ENCODE measurements at places on chromosomes 13 and 19. TPM values are rescaled to one million over a fixed set of nuclear protein-coding genes. Genes with fewer than 3 reads are reported as not detected.
A peak's percentile ranks its signal among the peaks of the same experiment; 100 is the strongest.

Gene ZFP36
- total RNA-seq: 391 TPM

DNA sequence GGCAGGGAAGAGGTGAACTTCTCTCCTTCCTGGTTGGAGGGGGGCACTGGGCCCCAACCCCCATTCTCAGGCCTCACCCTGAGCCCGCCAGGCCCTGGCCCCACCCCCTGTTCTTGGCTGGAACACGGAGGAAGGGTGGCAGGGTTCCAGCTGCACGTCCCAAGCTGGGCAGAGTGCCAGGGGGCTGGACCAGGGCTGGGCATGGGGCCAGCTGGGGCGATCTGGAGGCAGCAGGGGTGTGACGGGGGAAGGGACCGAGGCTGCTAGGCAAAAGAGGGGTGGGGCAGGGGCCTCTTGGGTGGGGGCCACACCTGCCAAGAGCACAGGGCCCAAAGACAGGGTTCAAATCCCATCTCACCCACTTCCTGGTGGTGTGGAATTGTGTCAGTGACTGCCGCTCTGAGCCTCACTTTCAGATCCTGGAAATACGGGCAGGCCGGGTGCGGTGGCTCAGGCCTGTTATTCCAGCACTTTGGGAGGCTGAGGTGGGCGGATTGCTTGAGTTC is 2.2 kb downstream of the HIF3A start:
- peak; percentile 97 for DNase-seq

Gene OR10H5
- total RNA-seq: not detected

DNA sequence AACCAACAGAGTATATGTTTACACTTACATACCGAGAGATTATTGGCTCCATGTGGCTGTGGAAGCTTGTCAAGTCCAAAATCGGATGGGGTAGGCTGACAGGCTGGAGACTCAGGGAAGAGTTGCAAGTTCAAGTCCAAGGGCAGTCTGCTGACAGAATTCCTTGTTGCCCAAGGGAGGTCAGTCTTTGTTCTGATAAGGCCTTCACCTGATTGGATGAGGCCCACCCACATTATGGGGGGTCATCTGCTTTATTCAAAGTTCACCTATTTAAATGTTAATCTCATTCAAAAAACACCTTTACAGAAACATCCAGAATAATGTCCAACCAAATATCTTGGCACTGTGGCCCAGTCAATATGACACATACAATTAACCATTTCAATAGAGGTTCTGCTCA is 452.4 kb downstream of the KLF12 start:
- no peak for DNase-seq

Gene LINGO3
- total RNA-seq: not detected

GRCh38 chr13:66033924-66034323 is 1196.2 kb downstream of the PCDH9 start:
- DNase-seq: no peak

GRCh38 chr13:43005460-43006236 is 13.6 kb upstream of the EPSTI1 start:
- DNase-seq: no peak

- DNase-seq: no peak
Measured at GRCh38 chr13:46953331-46953730, 56.5 kb upstream of the HTR2A start.

Gene RFPL4AL1
- total RNA-seq: not detected

- DNase-seq: no peak
Measured at GRCh38 chr13:95813139-95813538, 136.2 kb downstream of the DNAJC3 start.

Gene THSD8
- total RNA-seq: 3.2 TPM

Gene KEAP1
- 54.5 TPM for total RNA-seq

Gene ZNF439
- 10.9 TPM for total RNA-seq

DNA sequence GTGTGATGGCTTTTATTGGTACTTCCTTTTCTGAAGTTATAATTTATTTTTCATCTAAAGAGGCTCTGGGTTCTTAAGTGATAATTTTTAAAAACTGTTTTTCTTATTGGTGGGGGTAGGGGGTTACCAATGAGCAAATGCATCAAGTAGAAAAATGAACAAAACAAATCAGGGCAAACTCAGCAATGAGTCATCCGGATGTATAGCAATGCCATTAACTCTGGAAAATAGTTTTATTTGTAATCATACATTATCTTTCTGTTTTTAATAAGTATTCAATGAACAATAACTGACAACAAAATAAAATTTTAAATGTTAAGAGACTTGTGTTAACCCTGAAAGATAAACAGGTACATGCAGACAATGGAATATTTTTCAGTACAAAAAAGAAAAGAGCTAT is 67.6 kb downstream of the UFM1 start:
- DNase-seq: no peak

DNA sequence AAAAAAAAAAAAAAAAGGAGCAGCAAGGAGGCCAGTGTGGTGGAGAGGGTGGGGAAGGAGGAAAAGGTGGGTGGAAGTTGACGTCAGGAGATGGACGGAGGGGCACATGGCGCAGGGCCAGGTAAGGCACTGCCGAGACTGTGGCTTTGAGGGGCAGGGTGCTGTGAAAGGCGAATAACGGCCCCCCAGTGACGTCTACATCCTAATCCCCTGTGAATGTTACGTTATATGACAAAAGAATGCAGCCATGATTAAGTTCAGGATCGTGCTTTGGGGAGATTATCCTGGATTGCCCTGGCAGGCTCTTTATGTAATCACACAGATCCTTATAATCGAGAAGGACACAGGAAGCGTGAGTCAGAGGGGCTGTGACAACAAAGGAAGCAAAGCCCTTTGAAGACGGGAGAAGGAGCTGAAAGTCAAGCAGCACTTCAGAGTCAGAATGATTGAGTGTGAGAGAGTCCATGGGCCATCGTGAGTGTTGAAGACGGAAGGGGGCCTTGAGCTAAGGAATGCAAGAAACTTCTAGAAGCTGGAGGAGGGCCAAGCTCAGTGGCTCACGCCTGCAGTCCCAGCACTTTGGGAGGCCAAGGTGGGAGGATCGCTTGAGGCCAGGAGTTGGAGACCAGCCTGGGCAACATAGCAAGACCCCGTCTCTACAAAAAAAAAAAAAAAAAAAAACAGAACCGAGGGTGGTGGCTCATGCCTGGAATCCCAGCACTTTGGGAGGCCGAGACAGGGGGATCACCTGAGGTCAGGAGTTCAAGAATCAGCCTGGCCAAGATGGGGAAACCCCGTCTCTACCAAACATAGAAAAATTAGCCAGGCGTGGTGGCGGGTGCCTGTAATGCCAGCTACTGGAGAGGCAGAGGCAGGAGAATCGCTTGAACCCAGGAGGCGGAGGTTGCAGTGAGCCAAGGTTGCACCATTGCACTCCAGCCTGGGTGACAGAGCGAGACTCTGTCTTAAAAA is 13.8 kb upstream of the CEACAM16 start:
- no peak for DNase-seq

GRCh38 chr13:35984287-35984686 is 146.9 kb downstream of the DCLK1 start:
- no peak for DNase-seq

DNA sequence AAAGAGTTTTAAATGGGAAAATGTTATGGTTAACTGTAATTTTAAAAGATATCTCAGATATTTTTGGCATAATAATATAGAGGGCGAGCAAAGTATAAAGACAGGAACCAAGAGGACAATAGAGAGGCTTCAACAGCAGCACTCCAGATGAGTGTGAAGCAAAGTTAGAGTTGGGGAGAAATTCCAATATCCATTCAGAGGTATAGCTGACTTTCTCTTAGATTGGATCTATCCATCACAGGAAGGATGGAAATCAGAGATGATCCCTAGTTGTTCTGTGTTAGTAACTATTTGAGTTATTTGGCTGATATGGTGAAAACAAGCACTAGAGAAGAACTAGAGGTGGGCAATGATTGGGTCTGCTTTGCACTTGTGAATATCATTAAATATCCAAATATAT is 786.0 kb upstream of the KLHL1 start:
- no peak for DNase-seq

GRCh38 chr13:19591864-19592263 is 30.5 kb upstream of the TPTE2 start:
- DNase-seq: no peak

GRCh38 chr13:40508127-40508526 is 158.3 kb downstream of the FOXO1 start:
- DNase-seq: no peak

Gene METTL21C
- total RNA-seq: not detected

DNA sequence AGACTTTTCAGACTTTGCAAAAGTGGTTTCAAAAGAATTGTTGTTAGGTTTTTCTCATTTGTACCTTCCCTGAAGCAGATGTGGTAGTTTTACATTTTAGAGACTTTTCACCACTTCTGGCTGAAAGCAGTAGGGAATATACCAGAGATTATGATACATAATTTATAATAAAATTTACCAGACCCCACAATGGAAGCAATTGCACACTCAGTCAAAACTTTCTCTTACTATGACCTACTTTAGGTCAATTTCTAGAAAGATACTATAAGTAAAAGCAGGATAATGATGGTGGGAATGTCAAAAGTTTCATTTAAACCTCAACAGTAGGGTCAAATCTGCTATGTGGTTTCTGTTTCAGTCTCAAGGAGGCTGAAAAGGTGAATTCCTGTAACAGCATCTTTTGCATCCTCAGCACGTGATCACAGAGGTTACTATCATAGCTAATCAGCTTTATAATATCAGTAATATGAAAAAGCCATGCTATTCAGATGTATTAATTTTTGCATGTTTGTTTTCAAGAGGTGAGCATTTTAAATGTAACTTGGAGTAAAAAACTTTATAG is 26.9 kb downstream of the PCCA start:
- no peak for DNase-seq

DNA sequence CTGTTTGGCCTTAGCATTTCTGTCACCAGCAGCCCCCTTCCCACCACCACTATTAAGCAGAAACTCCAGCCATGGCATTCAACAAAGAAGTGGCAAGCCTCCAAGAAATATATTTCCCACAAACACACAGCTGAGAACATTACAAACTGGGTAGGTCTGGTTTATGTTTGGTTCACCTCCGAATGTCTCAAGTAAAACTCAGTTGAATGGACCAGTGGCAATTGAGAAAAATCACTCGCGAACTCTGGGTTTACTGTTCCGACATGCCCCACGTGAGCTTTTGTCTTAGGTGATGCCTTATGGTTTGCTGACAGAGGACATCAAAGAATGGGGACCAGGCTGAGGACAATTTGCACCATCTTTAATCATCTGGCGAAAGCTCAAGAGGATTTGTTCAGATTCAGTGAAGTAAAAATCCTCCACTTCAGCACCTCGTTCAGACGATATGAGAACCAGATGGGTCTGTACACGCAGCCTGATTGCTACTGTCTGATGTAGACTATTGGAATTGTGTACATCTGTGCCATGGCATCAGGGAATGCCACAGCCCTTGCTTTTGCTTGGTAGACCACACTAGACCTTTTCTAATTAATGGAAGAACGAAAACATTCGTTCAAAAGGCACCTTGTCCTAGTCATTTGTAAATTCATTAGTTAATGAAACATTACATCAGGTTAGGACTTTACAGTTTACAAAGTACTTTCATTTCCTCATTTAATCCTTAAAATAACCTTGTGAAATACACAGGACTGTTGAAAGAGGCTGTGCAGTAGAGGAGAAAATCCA is 59.4 kb downstream of the SLC10A2 start:
- no peak for DNase-seq

GRCh38 chr13:50800091-50800739 is 43.3 kb downstream of the DLEU7 start:
- DNase-seq: no peak

DNA sequence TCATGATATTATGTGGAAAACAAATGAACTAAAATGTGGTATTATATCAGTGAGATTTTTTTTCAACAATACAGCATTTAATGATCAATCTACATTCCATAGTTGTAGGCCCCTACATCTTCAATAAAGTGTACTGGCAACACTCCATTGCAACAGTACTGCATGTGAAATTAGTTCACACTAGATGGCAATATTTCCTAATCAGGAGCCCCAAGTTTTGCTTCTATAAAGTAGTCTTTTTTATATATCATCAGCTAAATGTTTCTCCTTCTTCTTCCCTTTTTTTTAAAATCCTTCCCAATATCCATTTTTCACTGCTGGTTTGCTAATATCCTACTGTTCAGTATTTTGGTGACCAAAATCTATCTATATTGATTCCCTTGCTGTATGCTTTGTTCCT is 528.3 kb upstream of the ATXN8OS start:
- no peak for DNase-seq

- DNase-seq: no peak
Measured at GRCh38 chr13:53264751-53265385, 236.3 kb downstream of the OLFM4 start.

DNA sequence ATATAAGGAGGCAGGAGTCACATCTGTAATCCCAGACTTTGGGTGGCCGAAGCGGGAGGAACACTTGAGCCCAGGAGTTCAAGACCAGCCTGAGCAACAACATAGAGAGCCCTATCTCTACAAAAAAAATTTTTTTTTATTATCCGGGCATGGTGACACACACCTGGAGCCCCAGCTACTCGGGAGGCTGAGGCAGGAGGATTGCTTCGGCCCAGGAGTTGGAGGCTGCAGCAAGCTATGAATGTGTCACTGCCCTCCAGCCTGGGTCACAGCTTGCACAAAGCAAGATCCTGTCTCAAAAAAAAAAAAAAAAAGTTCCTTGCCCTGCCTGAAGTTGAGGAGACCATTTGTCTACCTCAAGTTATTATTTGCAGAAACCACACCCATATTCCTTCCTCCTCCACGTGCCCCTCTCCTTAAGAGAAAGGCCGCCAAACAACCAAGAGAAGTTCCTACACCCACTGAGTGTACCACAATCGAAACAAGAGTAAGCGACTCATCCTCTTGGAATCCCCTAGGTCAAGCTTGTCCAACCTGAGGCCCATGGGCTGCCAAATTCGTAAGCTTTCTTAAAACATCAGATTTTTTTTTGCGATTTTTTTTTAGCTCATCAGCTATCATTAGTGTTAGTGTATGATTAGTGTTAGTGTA is 2.2 kb downstream of the ABCC4 start:
- DNase-seq: no peak

DNA sequence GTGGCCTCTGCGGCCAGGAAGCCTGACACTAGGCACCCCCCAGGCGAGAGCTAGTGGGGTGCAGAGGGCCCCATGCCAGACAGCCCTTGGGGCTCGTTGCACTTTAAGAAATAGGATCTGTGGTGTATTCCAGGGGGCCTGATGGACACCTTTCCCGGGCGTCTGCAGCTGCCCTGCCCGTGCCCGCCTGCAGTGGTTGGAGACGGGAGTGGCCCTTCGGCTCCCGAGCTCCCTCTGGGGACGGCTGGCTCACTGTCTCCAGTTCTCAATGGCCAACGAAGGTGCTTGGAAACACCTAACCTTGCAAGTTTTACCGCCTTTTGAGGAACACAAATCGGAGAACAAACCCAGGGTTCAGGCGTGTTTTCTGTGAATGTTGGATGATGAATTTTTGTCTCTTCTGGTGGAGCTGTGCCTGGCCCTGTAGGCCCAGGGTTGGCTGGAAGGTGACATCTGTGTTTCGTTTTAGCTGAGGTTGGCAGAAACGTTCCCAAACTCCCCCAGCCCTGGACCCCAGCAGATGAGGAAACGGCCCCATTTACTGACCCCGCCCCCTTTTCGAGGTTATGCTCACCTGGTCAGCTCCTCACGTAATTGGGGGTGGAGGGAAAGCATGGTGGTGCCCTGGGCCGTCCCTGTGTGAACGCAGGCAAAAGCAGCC is 17.4 kb upstream of the NPAS1 start:
- DNase-seq: peak; percentile 57

GRCh38 chr19:28359431-28360414 is 853.2 kb downstream of the UQCRFS1 start:
- DNase-seq: no peak

GRCh38 chr13:89457977-89458376 is 1786.8 kb downstream of the SLITRK5 start:
- no peak for DNase-seq

- DNase-seq: no peak
Measured at GRCh38 chr13:34155931-34156607, 338.1 kb downstream of the RFC3 start.

Gene HCST
- total RNA-seq: 6.1 TPM

Measured in left colon (tissue), 2 donors.